GM13976 (cell line): ENCODE measurements at places on chromosomes 13 and 19.

DNA sequence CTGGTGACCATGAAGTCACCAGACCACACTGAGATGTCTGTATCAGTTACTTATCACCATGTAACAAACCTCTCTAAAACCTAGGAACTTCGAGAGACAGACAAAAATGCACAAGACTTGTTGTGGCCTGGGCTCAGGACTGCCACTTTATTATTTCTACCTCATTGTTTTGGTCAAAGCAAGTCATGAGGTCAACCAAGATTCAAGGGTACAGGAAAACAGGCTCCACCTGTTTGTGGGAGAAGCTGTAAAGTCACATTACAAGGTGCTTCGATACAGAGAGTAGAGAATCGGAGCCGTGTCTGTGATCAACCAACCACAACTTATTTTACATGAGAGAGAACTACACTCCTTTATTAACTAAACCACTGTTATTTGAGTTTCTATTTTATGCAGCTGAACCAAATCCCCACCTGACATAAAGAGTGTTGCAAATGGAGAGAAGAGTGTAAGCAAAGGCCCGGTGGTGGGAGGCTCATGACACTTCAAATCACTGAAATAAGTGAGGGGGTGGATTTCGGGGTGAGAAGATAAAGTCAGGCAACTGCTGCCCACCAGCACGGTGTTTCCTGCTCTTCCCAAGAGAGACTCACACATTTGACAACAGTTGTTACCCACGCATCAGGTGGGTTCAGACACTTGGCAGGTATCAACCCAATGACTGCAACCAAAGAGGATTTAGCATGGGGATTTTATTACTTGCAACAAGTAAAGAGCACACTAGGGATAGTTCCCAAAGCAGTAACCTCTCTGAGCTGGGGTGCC, 39.0 kb upstream of the IGSF23 start:
- no peak for DNase-seq

- DNase-seq: no peak
Measured at GRCh38 chr19:41341669-41342490, 11.8 kb downstream of the TGFB1 start.

DNA sequence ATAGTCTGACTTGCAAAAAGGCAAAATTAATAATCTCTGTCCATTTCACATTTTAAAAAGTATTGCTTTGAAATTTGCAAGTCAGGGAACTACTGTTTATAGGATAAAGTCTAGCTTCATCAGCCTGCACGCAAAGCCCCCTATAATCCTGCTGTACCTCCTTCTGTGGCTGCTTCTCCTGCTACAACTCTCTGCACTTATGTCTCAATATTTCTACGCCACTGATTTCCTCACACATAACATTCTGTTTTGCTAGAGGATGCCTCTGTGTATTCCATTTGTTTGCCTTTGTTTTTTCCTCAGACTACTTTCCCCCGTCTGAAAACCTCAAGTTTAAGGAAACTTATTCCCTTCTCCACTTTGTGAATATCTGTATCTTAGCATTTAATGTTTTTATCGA, 389.9 kb downstream of the RFC3 start:
- DNase-seq: no peak

GRCh38 chr19:8423817-8424223, 10.7 kb downstream of the MARCHF2 start:
- DNase-seq: peak; percentile 12

- no peak for DNase-seq
Measured at GRCh38 chr13:40971321-40971720, 47.8 kb downstream of the ELF1 start.
